Esophagus squamous epithelium (tissue), 5 donors: ENCODE measurements at places on chromosomes 1 and 21.

DNA sequence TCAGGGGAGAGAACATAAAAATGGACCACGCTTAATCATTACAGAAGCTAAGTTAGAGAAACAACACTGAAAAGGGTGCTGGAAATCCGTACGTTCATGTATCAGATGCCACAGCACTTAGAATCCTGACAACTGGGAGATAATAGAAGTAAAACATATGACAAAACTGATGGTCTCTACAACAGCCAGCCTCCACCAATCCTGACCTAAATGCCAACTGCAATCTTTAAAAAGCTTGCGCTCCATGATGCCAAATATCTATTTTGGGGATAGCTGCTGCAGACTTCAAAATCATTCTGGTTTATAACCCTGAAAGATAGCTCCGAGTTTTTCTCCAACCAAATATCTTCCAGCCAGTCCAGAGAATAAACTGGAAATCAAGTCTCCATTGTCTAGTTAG lies 178.3 kb downstream of the RERE start:
- DNase-seq: no peak

GRCh38 chr1:66873111-66873510 lies 51.5 kb downstream of the DNAI4 start:
- DNase-seq: no peak

DNA sequence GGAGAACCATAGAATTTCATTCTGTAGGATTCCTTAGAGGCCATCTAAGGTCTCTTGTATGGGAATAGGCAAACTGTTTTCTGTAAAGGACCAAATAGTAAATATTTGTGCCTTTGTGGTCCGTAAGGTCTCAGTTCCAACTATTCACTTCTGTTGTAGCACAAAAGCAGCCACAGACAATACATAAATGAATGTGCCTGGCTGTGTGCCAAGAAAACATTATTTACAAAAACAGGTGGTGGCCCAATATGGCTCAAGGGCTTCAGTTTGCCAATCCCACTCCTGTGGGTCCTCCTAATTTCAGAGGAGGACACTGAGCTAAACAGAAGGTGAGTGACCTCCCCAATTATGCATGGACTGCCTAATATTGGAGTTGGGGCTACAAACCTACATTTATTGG lies 67.6 kb upstream of the EDEM3 start:
- DNase-seq: no peak

DNA sequence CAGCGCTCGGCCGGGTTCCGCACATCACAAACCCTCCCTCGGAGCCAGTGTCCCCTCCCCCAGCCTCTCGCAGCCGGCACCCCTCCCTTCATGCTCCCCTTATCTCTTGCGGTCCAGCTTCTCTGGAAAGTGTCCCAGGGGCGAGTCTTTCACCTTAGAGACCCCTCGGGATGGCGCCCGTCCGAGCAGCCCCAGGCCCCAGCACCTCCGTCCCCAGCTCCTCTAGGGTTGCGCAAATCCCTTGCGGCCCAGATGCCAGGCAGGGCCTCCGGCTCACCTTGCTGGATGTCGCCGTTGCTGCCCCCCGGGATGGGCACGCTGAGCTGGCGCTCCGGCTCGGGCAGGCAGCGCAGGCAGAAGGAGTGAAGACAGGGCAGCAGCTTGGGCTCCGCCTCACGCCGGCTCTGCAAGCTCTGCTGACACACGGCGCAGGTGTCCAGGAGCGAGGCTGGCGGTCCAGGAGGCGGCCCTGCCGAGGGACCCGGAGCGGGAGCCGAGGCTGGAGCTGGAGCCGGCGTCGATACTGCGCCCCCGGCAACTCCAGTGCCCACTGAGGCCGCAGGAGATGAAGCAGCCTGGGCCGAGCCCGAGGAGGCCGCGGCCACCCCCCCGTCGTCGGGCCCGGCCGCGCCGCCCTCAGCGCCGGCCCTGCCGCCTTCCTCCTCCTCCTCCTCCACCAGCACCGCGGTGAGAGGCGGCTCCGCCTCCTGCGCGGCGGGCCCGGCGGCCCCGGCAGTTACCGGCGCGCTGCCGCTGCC lies 550 bp downstream of the TRIM33 start:
- DNase-seq: no peak

- no peak for DNase-seq
These were observed 105.5 kb downstream of the HLCS start for GRCh38 chr21:36860736-36861594.

DNA sequence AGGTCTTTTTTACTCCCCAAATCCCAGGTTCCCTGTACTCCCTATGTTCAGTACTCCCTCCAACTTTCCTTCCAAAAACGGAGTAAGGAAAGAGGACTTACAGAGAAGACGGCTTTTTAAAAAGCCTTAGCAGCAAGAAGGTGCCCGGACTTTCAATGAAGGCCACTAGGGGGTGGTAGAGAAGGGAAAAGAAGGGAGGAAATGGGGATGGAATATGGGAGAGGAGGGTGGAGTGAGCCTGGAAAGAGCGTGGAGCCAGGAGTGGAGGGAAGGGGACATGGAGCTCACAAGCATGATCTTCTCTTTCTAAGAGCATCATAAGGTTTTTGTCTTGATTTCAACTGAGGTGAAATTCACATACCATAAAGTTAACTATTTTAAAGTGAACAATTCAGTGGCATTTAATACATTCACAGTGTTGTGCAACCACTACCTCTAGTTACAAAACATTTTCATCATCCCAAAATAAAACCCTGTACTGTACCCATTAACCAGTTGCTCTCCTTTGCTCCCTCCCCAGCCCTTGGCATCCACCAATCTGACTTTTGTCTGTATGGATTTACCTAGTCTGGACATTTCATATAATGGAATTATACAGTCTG lies 129.9 kb downstream of the ZNF281 start:
- DNase-seq: no peak

- no peak for DNase-seq
These were observed 22.5 kb upstream of the RC3H1 start for GRCh38 chr1:174044418-174045222.

DNA sequence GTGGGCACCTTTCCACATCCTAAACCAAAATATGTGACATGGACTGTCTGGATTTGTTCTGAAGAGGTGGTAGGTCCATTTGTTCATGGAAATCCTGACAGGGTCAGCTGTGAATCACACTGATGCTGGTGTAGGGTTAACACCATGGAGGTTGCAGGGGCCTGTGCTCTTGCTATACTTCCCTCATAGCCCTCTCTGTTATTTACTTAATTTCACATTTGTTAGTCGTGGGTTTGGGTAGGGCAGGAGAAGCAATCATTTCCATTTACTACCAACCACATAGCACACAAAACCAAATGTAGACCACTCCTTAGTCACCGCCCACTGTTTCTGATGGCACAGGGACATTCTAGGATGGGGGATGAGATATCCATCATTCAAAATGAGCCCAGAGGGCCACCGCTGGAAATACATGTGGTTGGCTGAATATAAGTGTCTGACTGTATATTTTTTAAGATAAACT lies 61.8 kb upstream of the POU2F1 start:
- no peak for DNase-seq

- DNase-seq: no peak
These were observed 600.5 kb downstream of the LTN1 start for GRCh38 chr21:28391938-28392849.
